ENCODE measurements at places on chromosomes 2 and 18.

GRCh38 chr2:27322301-27322765, 564 bp downstream of the MPV17 start:
- no peak for DNase-seq

DNA sequence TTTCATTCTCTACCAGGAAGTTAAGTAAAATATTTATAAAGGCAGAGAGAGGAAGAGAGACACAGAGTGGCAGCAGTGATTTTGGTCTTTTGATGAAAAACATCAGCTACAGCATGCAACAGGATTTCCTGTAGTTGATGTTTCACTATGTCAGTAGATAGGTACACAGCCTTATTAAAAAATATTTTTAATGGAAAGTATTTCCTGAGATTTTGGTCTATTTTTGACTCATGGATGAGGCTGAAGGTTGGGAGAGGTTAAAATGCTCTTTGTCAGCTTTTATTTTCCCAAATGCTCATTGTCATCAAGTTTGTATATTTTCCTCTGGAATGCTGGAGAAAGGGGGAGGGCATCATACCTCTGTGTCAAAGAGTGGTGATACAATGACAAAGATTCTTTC, 1112.5 kb downstream of the CBLN2 start:
- no peak for DNase-seq

GRCh38 chr2:149716687-149717086, 129.1 kb upstream of the MMADHC start:
- DNase-seq: no peak

GRCh38 chr2:15776629-15776919, 163.8 kb upstream of the MYCN start:
- no peak for DNase-seq

GRCh38 chr2:950080-950966, at the start of gene SNTG2:
Gene SNTG2 (plus strand): TSS chr2:950849. CDS start chr2:950997, 148 bp downstream.
- DNase-seq: peak; percentile 54

GRCh38 chr2:20928617-20929016, 105.7 kb upstream of the LDAH start:
- DNase-seq: no peak

DNA sequence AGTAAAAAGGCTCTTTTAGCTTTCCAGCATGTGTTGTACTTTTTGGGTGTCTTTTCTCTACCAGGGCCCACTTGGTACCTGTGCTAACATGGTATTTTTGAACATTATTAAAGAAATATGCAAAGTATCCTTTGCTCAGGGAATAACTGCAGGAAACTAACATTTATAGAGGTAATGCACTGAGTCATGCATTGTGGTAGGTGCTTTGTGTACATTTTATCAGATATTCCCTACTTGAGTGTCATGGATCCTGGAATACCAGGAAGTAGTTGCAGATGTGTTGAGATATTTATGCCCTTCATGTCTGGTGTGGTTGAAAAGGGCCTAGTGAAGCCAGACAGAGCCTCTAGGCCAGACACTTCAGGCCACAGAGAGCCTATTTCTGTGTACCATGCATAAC, 215.5 kb upstream of the CYRIA start:
- DNase-seq: no peak

GRCh38 chr18:76490670-76491472, 4.2 kb downstream of the ZNF516 start:
- DNase-seq: peak; percentile 54

DNA sequence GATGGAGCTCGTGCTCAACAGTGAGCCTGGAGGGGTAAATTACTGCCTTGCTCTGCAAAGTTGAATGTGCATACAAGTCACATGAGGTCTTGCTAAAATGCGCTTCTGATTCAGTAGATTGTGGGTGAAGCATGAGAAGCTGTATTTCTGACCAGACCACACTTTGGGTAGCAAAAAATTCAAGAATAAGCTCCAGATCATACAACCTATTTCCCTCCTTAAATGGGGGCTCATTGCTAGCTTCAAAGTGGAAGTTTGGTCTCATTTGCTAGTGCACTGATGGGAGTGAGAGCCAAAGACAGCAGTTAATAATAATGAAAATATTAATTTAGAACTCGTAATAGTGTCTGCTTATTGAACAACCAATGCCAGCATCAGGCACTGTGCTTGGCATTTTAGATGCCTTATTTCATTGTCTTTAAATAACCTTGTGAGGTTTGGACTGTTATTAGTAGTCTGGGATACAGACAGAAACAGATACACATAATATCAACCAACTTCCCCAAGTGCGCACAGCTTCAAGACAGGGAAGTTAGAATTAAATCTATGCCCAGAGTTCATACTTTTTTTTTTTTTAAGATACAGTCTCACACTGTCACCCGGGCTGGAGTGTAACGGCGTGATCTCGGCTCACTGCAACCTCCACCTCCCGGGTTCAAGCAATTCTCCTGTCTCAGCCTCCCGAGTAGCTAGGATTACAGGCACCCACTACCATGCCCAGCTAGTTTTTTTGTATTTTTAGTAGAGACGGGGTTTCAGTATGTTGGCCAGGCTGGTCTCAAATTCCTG, 18.0 kb downstream of the APOB start:
- no peak for DNase-seq

DNA sequence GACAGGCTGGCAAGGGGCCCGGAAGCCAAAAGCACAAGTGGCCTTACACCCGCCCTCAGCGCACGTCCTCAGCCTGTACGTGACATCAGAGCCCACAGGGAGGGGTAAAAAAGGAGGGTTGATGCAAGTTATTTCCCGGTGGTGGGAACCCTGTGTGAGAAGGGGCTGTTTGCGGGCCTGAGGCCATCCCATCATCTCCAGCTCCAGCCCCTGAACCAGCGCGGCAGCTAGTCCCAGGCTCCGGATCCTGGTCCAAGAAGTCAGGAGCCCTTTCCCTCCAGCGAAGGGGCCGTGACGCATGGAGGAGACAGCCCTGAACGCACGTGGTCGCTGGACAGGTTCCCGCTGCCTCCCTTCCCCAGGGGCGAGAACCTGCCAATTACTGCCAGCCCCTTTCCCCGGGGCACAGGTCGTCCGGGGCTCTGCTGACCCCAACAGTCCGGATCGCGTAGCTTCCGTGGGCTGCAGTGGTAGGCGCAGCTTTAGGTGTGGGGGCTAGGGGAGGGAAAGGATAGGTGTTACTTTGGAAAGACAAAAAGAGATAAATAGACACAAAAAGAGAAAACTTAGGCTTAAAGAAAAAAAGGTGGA, 1.3 kb upstream of the LRP2 start:
- peak; percentile 18 for DNase-seq

- DNase-seq: no peak
Measured at GRCh38 chr2:36871068-36871707, 95.1 kb downstream of the STRN start.

All from activated CD4-positive, alpha-beta T cell treated with anti-CD3 and anti-CD28 coated beads for 4 hours (primary cell).